ENCODE measurements at places on chromosomes 5 and 9. TPM values are rescaled to one million over a fixed set of nuclear protein-coding genes. Genes with fewer than 3 reads are reported as not detected.

Gene CDKN2B
- total RNA-seq = 3.6 TPM

Gene LTC4S
- total RNA-seq = 12.8 TPM

GRCh38 chr5:33230467-33231078 is 210.2 kb upstream of the TARS1 start:
- no peak for DNase-seq

- DNase-seq = no peak
Observed at GRCh38 chr5:60738933-60739332, 39.0 kb upstream of the DEPDC1B start.
